ENCODE measurements at places on chromosomes 5 and 9. TPM values are rescaled to one million over a fixed set of nuclear protein-coding genes. Genes with fewer than 3 reads are reported as not detected.

- DNase-seq: no peak
Measured at GRCh38 chr5:88693071-88693932, 189.7 kb downstream of the MEF2C start.

GRCh38 chr9:135103001-135103446 lies 15.6 kb downstream of the OLFM1 start:
- DNase-seq: no peak

- DNase-seq: peak; percentile 0
Measured at GRCh38 chr5:76807296-76807695, 11.5 kb upstream of the F2RL1 start.

SPATA31D4 gene
- not detected for total RNA-seq

DNA sequence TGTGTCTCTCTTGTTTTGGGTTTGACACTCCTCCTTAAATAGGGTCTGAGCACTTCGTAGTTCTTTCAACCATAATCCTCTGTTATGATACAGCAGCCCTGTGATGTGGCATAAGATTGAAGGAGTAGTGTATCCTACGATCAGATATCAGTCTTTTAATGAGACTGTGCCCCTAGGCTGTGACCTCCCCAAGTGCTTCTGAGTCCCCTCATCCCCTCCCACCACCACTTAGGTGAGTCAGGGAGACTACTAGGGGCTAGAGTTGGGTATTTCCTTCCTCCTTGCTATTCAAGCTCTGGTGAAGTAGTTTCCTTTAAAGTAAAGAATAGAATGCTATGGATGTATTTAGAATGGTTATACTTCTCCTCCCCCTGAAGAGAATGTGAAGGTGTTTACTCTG lies 637.2 kb upstream of the GRAMD2B start:
- no peak for DNase-seq

DNA sequence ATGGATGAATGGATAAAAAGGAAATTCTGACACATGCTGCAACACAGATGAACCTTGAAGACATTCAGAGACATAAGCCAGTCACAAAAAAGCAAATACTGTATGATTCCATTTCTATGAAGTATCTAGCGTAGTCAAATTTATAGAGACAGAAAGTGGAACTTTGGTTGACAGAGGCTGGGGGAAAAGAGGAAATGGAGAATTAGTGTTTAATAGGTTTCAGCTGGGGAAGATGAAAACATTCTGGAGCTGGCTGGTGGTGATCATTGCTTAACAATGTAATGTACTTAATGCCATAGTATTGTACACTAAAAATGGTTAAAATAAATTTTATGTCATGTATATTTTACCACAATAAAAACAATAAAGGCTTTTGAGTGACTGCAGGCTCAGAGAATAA lies 24.2 kb downstream of the PPIC start:
- DNase-seq: no peak

DNA sequence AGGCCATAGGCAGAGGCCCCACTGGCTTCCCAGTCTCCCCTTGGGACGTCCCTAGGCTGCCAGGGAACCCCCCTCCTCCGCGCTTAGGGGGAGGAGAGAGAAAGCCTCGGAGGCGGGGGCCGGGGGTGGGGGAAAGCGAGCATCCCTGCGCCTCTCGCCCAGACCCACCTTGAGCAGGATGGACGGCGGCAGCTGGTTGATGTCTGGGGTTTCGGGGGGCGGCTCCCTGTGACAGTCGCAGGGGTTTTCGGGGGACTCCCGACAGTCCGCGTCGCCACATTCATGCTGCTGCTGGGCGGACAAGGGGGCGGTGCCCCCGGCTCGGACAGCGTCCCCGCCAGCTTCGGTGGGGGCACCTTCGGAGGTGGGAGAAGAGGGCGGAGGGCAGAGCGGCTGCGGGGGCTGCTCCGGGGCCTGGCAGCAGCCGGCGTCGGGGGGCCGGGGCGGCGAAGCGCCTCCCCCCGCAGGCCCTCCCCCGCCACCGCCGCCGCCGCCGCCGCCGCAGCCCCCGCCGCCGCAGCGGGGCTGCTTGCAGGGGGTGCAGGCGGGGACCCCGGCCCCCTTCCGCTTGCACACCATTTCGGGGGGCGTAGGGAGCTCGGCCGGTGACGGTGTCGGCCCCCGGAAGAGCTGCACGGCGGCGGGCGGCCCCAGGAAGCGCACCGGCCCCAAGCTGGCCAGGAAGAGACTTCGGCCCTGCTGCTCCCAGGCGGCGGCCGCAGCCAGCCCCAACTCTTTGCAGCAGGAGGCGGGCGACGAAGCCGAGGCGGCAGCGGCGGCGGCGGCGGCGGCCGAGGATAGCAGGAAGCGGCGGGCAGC lies 1.2 kb downstream of the FBXL17 start:
- peak; percentile 63 for DNase-seq

DNA sequence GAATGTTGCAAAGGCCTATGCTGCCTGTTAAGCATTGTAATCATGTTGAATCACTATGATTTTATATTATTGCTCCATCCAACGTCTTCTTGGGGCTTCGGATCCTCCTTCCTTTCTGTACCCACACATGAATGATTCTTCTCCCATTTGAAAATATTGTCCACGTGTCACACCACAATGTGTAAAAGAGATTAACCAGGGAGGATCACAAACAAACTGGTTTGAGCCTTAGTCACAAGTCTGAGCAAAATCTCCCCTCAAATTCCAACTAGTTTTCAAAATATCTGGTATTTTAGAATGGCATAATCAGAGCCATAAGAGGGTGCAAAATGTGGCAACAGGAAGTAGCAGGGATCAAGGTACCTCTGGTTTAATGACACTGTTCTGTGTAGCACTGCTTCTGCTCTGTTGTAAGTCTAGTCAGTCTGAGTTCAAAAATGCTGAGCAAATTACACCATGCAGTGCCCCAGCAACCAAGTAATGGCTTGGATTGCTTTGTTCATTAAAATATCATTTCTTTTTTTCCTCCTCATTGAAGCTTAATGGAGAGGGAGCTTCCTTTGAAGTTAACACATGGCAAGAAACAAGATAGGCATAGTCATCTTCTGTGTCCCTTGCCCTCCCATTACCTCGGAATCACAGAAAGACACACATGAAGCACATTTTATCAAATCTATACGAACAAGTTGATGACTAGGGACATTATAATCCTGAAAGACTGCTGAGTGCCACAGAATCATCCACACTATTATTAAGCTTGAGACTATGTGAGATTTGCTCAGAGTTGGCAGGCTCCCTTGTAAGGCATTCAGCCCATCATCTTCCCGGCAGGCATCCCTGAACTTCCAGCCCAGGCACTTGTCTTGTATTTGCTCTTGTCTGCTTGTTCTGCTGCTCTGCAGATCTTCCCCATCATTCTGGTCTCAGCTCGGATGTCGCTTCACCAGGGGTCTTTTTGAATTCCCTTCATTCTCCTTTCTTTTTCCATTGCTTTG lies 102.0 kb upstream of the PRLR start:
- peak; percentile 49 for DNase-seq

- no peak for DNase-seq
Measured at GRCh38 chr5:143094087-143094521, 309.4 kb downstream of the NR3C1 start.

DNA sequence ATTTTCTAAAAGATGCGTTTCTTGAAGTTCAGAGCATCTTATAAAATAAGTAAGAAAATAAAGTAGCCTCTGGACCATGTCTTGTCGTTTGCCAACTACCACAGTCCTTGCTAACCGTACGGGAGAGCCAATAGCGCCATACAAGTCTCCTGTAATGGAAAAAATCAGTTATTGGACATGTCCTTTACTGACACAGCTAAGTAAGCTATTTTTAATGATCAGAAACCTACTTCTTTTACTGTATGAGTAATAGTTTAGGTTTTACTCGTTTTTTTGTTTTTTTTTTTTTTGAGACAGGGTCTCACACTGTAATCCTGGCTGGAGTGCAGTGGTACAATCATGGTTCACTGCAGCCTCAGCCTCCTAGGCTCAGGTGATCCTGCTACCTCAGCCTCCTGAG lies 37.7 kb upstream of the RAPGEF6 start:
- DNase-seq: no peak

DNA sequence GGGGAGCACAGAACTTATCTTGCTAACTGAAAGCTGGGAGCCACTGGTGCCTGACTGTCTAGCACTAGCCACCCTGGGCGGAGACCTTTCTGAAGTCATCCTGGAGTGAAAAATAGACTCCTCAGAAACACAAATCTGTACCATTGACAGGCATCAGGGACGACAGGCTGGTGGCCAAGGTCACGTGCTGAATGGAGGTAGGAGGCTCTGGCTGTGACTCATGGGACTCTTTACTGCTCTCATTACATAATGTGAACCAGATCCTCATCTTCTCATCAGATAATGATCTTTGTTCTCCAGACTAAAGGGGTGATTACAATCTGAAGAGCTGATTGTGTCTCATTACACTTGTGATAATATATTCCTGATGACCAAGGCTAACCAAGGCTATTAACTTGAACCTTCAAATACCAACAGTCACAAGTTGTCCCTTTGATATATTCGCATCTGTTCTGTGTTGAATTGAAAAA lies 91.8 kb downstream of the SEMA5A start:
- no peak for DNase-seq

DNA sequence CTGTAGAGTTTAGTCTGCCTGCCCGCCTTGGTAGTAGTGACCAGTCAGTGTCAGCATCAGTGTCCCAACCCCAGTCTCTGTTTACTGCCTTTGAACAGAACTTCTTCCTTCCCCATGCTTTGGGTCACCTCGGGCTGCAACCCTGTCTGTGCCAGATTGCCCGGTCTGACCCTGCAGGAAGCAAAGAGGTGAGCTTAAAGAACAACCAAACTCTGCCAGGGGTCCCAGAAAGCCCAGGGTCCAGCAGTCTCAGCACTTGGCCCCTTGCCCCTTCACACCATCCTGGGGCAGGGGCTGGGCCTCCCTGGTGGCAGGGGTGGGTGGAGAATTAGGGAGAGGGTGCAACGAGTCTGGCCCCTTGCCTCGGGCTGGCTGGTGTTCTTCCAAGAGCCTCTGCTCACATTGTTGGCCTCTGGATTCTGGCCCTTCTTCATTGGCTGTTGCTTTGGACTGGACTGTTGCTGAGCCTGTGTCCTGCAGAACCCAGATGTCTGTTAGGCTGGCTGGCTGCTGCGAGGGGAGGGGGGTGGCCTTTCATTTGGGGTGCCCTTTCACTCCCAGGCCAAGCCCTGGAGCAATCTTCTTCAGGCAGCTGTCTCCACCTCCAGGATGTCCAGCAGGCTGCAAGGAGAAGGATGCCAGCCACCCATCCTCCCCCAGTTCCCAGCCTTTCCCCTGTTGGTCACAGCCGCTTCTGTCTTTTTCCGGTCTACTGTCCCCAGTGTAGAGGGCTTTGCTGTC lies 51.2 kb downstream of the SAR1B start:
- DNase-seq: no peak

GRCh38 chr9:82930116-82930515 lies 132.8 kb downstream of the RASEF start:
- no peak for DNase-seq

GRCh38 chr5:171355302-171355724 lies 32.3 kb upstream of the NPM1 start:
- no peak for DNase-seq

DNA sequence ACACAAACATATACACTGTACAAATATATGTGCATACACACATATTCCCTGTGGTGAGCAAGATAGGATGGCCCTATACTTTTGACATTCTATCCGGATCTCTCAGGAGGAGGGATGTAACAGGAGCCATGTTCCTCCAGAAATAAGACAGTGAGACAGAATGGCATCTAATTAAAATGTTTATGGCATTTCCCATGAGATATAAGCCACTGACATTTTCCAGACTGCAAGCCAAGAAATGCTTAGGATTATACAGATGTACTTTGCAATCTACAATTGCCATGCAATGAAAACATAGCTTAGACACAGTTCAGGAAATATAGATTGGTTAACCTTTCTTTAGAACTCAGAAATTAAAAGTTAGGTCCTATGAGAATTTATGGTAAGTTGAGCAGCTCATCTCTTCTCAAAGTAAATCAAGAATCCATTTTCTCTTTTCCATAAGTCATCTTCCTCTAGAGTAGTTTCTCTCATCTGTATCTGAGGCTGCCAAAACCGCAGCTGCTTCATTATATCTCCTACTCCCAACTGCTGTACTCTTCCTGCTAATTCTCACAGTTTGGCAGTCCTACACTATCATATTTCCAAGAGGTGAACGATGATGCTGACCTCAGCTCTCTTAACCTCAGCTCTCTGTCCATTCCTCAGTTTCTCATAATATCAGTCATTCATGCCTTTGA lies 1719.1 kb downstream of the MAT2B start:
- no peak for DNase-seq

DNA sequence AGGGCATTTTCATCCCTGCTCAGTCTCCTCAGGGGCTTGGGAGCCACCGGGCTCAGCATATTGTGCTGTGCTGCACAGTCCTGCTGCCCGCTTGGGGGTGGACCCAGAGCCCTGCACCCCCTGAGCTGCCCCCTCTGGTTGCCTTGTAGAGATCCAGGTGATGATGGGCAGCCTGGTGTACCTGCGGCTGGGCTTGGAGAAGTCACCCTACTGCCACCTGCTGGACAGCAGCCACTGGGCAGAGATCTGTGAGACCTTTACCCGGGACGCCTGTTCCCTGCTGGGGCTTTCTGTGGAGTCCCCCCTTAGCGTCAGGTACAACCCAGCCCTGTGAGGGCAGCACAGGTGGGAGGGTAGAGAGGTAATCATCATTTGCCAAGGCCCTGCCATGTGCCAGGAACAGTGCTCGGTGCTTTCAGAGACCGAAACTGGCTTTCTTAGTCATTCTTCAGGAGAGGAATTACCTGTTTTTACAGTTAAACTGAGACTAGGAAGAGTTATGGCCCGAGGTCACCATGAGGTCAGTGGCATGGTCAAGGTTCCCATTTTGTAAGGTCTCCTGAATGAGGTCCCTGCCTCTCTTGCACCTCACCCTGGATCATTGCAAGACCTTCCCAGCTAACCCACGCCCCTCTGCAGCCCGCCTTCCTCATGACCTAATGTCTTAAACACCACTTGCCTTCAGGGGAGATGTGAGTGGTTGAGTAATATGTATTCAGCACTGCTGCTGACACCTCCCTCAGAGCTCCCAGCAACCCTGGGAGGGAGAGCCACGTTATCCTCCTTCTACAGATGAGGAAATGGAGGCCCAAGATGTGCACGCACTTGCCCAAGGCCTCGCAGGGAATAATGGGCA lies 7.5 kb downstream of the NHP2 start:
- DNase-seq: peak; percentile 82

DNA sequence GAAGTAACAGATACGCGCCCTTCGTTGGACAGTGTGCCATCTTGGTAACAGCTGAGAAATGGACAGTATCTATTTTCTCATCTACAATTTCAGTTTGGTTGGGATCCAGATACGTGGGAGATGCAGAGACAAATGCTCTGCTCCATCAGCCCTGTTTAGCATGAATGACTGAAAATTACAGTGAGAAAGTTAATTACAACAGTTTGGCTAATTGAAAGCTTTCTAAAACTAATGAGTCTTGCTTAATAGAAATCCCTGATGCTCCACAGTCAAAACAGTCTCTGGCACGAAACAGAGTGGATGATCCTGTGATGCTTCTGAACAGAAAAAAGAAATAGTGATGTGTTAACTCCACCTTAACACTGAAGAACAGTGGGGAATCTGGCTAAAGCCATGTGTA lies 140.2 kb downstream of the DNAH5 start:
- no peak for DNase-seq

AMBP gene
- total RNA-seq: not detected

OR1Q1 gene
- total RNA-seq: not detected

GRCh38 chr9:96574455-96574854 lies 45.2 kb downstream of the CDC14B start:
- no peak for DNase-seq
